ENCODE measurements at places on chromosomes 7 and 10. TPM values are rescaled to one million over a fixed set of nuclear protein-coding genes. Genes with fewer than 3 reads are reported as not detected.

- no peak for DNase-seq
These were observed at the start of gene C1QL3 for GRCh38 chr10:16521311-16522016. Gene C1QL3 (minus strand): TSS chr10:16521879. CDS start chr10:16521065, 814 bp downstream.

DNA sequence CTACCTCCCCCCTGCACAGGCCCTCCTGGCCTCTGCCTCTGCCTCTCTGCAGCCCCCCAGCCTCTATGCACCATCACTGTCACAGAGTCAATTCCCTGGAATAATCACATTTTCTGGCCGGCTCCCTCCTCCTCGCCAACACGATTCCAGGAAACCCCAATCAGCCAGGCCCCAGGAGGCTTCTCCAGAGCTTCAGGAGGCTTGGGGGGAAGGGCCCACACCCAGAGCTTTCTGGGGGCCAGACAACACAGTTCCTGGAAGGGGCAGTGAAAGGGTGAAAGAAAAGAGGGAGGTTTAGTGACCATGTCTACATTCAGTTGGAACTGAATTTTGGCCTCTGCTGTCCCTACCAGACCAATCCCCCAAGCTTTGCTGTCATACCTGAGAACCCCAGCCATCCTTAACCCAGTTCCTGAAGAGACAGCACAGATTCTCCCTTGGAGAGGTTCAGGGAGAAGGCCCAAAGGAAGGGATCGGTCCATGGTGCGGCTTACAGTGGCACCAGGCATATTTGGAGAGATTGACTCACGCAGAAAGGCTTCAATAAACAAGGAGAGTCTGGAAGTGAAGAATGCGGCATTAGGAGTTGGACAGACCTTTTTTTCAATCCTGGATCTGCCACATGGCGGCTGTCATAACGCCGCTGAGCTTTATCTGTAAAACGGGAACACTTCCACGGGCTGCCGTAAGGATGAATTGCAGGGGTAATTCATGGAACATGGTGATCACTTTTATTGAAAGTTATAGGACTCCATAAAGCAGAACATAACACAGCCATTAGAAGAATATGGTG, 89.0 kb downstream of the NEURL1 start:
- no peak for DNase-seq

GRCh38 chr7:110386913-110387312, 704.0 kb upstream of the LRRN3 start:
- DNase-seq, result no peak

DNA sequence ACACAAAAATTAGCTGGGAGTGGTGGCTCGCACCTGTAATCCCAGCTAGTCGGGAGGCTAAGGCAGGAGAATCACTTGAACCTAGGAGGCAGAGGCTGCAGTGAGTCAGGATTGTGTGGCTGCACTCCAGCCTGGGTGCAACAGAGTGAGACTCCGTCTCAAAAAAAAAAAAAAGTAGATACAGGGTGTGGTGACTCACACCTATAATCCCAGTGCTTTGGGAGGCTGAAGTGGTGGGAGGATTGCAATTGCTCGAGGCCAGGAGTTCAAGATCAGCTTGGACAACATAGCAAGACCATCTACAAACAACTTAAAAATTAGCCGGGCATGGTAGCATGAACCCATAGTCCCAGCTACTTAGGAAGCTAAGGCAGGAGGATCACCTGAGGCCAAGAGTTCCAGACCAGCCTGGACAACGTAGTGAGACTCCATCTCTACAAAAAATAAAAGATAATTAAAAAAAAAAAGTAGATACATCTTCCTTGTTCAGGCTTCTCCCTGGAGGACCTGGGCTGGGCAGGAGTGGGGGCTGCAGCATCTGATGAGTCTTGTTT, 2.0 kb downstream of the MOSPD3 start:
- DNase-seq, result no peak

- no peak for DNase-seq
These were observed 428.4 kb upstream of the KLF6 start for GRCh38 chr10:4213441-4213840.

- no peak for DNase-seq
These were observed 53.8 kb downstream of the ARL5B start for GRCh38 chr10:18713077-18713476.

DNA sequence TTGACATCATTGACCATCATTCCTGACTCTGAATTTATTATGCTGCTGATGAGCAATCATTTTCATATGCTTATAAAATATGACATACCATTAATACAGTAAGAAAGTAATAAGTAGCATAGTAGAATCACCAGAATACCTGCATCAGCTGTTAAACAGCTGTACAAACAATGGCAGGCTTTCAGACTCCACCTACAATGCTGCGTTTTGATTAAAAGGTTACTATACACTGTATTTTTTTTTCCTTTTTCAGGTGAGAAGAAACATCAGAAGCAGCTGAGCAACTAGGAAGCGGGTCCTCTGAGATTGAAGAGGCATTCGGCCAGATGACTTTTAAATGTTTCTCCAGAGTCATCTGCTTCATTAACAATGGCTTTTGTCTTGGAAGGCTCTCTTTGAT, 7.1 kb downstream of the ASNS start:
- DNase-seq, result no peak

DNA sequence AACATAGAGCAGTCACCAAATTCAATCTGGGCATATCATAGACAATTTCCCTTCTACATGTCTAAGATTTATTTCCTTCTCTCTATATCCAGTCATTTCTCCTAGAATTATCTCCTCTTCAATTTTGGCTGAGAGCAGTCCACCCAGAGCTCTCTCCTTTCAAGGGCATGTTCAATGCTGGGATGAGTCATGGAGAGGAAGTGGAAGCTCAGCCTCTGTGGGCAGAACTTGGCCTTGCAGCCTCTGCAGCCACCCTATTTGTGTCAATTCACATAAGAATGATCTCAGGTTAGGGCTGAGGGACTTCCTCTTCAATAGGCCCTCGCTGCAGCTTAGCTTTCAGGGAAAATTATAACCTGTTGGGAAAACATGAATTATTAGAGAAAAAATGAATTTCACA, 560.8 kb downstream of the POM121L12 start:
- no peak for DNase-seq

DNA sequence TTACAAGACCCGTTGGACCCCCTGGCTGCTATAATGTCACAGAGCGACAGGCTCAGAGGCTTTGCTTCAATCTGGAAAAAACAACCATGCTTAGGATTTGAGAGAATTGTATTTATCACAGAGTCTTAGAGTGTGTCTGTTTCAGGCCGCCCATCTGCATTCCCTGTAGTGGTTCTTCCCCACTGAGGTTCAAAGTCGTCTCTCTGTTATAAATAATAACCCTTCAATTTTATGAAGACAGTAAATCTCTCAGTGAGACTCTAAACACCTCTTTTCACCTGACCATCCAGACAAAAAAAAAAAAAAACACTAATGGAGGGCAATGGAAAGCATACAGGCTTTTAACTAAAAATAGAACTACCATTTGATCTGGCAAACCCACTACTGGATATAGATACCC, 565.4 kb upstream of the AUTS2 start:
- no peak for DNase-seq

- peak; percentile 13 for DNase-seq
These were observed 4.2 kb upstream of the RPEL1 start for GRCh38 chr10:103241262-103242011.

DNA sequence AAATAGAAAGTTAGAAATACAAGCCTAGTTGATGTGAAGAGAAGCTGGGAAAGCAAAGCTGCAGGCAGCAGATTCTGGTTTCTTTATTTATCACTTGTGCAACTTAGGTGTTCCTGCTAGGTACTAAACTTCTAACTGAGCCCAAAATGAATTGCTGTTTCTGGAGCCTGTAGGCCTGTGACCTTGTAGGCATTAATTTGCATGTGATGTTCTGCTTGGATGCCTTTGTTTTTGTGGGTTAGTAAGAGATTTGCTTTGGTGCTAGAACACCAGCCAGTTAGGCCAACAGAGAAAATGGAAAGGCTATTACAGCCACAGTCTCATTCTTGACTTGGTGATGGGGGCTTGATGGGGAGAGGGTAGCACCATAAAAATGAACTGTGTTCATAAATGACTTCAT, 370.7 kb downstream of the PPP1R3A start:
- DNase-seq, result no peak

GRCh38 chr7:157585113-157585861, 248.5 kb downstream of the DNAJB6 start:
- no peak for DNase-seq

GRCh38 chr10:119723161-119723560, 2.7 kb upstream of the INPP5F start:
- DNase-seq, result no peak

DNA sequence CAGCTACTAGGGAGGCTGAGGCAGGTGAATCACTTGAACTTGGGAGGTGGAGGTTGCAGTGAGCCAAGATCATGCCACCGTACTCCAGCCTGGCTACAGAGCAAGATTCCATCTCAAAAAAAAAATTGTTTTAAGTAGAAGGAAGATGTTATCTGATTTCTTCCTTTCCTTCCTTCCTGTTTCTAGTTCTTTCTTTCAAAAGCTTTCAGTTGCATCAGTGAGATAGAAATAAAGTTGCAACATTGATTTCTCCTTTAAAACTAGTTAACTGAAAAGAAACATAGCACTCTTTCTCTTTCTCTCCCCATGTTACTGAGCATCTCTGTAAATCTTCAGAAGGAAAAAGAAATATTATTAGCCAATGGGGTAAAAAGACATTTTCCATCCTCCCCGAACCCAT, 37.5 kb downstream of the CNNM1 start:
- DNase-seq, result no peak

DNA sequence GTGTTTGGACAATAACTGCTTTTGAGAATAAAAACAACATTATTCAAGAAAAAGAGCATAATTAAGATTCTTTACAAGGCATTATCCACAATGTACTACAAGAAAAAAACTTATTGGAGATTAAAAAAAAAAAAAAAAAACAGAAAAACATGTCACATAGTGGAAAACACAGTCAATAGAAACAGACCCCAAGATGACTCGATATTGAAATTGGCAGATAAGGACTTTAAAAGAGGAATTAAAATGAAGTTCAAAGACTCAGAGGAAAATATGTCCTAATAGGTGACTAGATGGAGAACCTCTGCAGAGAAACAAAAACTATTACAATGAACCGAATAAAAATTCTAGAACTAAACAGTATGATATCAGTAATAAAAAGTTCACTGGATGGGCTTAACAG, 248.9 kb downstream of the CALN1 start:
- DNase-seq, result no peak

DNA sequence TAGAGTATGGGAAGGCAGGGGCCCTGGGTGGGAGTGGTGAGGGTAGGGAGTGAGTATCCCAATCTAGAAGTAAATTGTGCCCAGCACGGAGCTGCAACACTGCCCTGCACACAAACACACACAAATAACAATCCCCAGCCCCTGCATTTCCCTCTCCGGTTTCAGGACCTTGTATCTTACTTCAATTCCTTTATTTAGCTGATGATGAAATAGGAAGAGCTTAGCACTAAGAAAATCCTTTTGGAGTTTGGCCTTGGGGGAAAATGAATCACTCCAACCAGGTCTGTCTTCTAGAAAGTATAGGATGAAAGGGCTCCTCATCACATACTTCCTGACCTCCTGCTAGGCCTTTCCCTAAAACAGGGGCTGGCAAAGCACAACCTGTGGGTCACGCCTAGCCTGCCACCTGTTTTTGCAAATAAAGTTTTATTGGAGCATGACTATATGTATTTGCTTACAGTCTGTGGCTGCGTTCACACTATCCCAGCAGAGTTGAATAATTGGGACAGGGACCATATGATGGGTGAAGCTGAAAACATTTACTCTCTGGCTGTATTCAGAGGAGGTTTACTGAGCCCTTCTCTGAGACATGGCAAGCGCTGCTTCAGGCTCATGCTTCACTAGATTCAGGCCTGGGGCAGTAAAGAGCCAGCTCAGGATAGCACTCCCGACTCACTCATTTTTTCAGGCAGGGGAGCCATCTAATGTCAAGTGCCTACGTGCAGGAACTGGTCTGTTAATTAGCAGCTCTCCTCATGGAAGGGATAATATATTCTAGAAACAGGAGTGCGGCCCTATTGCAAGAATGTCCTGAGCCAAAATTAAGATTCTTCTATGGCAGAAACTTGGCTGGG, 111.0 kb downstream of the EGFR start:
- DNase-seq, result no peak

DNA sequence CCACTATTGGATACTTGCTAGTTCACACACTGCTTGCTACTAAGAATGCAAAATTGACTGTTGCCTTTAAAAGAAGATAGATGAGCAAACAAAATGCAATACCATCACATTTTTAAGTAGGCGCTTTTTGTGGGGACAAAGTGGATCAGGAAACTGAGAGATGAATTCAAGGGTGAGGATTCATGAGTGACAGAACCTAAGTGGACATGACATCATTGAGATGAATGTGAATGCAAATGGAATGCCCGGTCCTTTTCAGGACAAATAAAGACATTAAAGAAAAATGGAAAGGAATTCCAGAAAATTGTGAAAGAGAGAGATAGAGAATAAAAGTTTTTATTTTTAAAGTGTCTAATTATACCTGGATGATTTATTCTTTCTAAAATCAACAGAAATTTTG, 106.3 kb upstream of the AKR1E2 start:
- no peak for DNase-seq

GRCh38 chr10:79234391-79235315, 112.6 kb upstream of the PPIF start:
- DNase-seq, result no peak

DNA sequence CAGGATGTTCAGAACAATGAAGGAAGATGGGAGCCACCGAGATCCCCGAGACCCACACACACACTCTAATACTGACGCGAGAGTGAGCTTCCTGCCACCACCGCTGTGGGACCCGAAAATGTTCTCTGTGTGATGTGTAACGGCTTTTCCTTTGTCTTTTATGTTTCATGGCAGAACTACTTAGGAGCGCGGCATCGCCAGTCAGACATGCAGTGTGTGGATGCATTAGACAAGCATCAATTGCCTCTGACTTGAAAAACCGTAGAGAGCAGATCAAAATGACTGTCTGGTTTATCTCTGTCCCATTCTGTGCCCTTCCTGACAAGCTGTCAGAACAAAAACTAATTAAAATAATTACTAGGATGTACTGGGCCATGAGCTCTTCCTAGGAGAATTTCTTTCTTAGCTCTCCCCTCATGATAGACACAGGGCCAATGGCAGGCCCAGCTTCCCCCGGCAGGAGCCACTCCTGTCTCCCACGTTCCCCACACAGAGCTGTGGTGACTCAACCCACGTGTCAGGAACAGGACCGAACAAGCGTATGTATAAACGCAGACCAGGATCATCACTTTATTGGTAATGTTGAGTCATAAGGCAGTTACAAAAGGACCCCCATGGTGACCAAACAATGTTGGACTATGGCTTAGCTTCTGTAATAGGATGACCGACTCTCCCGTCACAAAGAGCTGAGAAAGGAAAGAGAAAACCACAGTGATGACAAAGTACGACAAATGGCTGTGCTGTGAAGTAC, 705.0 kb downstream of the PARD3 start:
- DNase-seq, result no peak

GRCh38 chr7:45686441-45687184, 112.4 kb downstream of the ADCY1 start:
- DNase-seq, result no peak

- peak; percentile 15 for DNase-seq
These were observed 515 bp downstream of the GSDME start for GRCh38 chr7:24756545-24757352.

Gene HOXA11
- total RNA-seq, result not detected

Gene LIPF
- total RNA-seq, result not detected

Gene EPHA1
- total RNA-seq, result 1.2 TPM

Gene IFIT1B
- total RNA-seq, result not detected

Gene C10orf53
- total RNA-seq, result not detected

Gene OPN4
- not detected for total RNA-seq

Gene PSD
- total RNA-seq, result 2.1 TPM

Gene MEOX2
- total RNA-seq, result not detected

Measured in natural killer cell (primary cell).